DND-41 (cell line): ENCODE measurements at places on chromosomes 12 and 14.

GRCh38 chr12:128551266-128551665, 272.5 kb downstream of the SLC15A4 start:
- no peak for DNase-seq

DNA sequence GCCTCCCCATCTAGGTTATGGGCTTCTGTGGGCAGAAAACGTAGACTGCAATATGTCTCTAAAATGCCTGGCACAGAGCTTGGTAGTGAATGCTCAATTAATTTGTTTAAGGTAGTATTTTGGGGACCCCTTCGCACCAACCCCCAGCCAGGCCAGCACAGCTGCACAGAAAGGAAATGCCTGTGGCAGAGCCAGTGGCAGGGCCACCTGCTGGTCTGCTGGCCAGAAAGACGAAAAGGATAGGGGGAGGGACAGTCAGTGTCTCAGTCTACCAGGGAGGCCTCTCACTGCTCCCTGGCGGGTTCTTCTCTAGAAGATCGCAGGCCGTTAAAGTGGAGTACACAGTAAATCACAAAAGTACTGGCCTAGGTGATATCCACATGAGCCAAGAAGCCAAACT, 3.5 kb downstream of the RAB15 start:
- no peak for DNase-seq

GRCh38 chr12:49541140-49541861, 2.5 kb downstream of the KCNH3 start:
- no peak for DNase-seq

DNA sequence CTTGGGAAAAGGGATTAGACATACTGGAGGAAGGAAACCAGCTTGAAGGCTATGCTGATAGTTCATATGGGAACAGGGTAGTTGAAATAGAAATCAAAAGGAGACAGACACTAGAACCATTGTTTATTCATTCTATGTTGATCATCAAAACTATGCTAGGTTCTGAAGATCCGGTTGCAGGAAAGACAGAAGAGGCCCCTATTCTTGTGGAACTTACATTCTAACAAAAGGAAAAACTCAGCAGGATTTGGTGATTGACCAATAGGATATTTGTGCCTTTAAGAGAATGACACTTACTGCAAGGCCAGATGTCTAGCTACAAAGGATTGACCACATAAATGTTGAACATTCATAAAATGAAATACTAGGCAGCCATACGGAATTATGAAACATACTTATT, 179.2 kb downstream of the AKAP6 start:
- DNase-seq = no peak

DNA sequence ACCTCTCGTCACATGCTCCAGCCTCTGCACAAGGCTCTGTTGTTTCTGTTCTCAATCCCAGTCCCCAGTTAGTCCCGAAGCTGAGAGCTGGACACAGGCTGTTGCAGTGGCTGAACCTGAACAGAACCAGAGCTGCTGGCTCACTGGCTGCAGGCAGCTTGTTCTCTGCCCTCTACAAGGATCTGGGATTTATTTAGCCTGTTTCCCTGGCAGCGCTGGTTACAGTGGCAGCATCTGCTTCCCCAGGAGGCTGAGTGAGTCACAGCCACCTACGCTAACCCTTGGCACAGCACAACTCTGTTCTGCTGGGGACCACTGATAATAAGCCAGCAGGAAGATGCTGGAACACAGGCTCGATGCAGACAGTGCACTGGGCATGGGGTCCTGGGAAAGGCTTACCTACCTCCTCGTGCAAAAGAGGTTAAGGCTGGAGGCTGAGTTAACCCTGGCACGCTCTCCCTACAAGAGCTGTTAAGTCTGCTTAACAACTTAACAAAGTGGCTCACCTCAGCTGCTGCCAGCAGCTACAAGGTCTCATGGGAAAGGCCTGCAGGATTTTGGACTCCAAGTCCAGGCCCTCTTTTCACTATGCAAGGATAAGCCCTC, 299.6 kb downstream of the PCNX1 start:
- no peak for DNase-seq

GRCh38 chr14:36028218-36028617, 148.3 kb downstream of the PTCSC3 start:
- DNase-seq = peak; percentile 56

DNA sequence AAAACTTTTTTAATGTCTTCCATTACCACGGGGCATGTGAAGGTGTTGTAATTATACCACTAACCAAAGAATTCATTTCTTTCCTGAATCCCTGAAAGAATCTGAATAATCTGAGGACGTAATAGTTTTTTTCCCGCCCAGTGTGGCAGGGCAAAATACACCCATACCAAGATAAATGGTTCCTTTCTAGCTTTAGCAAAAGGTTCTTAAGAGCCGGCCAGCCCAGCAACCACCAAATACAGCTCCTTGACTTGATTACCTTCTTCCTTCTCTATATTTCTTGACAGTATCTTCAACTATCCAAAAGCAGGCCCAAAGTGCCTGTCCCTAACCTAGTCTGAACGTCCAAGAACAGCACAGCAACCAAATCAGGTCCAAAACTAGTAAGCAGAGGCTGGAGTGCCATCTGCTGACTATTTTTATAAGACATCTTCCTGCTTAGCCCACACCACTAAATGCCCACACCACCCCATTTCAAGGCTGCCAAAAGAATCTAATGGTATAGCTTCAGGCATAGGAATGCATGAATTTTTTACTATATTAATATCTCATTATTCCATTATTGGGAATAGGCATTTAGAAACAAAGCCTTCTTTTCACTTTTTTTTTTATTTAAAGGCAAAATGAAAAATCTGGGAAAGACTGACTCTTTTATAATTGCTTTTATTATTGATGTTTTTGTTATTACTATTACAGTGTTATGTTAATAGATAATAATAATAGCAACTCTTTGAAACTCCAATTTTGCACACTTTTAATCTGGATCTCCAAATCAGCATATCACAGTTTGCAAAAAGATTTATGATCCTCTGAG, 524.4 kb downstream of the MED13L start:
- peak; percentile 15 for DNase-seq

DNA sequence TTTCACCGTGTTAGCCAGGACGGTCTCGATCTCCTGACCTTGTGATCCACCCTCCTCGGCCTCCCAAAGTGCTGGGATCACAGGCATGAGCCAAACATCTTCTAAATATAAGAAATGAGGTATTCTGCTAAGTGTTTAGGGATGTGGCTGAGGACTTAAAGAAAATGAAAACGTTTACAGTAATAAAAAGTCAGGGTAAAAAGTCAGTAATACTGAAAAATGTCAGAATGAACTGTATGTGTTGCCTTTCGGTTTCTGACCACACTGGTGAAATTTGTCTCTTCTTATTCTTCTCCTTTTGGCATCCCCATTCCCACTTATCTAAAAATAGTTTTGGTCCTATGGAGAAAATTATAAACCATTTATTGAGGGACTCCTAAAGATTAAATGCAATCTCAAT, 20.5 kb downstream of the TMEM116 start:
- no peak for DNase-seq

DNA sequence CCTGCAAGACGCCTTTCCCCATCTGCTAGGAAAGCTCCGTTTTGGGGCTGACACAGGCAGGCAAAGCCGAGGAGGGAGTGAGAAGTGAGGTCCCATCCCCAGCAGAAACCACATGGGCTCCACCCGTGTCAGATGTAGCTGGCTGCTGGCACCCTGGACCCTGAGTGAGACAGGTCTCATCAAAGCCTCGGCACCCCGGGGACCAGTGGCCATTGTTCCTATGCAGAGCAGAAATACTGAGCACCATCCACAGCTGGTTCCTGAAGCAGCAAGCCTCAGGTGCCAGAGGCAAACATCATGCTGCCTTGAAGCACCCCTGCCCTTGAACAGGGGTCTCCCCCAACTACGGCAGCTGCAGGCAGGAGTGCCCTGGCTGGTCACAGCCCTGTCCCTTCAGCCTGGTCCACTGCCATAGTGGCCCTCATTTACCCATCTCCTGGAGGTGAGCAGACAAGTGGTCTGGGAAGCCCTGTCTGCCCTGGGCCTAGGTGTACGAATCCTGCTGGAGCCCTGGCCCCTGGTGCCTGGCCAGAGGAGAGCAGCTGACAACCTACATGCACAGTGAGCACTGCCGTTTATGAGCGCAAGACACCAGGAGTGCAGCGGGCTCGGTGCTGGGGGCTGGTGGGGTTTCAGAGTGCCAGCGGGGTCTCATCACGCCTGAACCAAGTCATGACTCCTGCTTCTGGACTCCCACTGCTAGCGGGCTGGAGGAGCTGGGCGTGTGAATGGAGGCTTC, 289.8 kb upstream of the RTL1 start:
- no peak for DNase-seq
